Activated naive CD8-positive, alpha-beta T cell treated with anti-CD3 and anti-CD28 coated beads for 36 hours (primary cell): ENCODE measurements at places on chromosomes 13 and 19. TPM values are rescaled to one million over a fixed set of nuclear protein-coding genes. Genes with fewer than 3 reads are reported as not detected.

Gene CCDC169
- total RNA-seq, result not detected

Gene PLVAP
- total RNA-seq, result not detected

Gene CGB2
- total RNA-seq, result not detected

GRCh38 chr13:22735011-22735995 lies 445.5 kb upstream of the SGCG start:
- no peak for DNase-seq
- H3K36me3 ChIP-seq, result no peaks in the 10 kb centered on the region
- no peak overlapping the region for H3K4me3 ChIP-seq
- no peak overlapping the region for H3K27ac ChIP-seq
- no peaks in the 10 kb centered on the region for H3K4me1 ChIP-seq
- peaks cover 30% of the 10 kb centered on the region for H3K27me3 ChIP-seq

- H3K4me1 ChIP-seq, result peaks cover 11% of the 10 kb centered on the region
- H3K4me3 ChIP-seq, result no peak overlapping the region
- no peaks in the 10 kb centered on the region for H3K36me3 ChIP-seq
- H3K27me3 ChIP-seq, result peaks cover 47% of the 10 kb centered on the region
- no peak for DNase-seq
Measured at GRCh38 chr19:32220951-32221350, 124.5 kb upstream of the ZNF507 start.

DNA sequence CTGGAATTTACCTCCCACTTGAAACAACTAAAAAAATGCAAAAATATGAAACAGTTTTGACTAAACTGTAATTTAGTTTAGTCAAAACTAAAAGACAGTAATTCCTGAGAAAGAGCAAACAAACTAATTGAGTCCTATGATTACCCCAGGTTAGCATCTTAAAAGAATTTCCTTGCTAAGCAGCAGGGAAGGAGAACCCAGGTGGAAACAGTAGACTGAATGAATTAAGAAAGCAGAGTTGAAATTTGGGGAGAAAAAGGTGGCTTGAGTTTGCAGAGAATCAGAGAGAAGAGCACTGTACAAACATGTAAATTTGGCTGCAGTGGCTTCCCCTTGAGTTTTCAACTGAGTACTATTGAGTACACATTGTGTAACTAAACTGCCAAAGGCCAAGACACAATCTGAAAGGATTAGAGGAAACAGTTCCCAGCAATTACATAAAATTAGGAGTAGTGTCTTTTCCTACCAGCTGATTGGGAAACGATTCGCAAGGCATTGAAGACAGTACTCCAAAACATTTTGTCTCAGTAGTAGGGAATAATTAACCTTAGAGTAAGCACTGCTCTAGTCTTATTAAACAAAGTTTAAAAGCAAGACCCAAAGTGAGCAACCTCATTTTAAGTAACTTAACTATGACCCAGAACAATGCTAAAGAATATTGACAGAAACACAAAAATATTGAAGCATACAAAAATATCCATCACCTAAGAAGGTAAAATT lies 820.5 kb downstream of the DACH1 start:
- no peak for DNase-seq
- no peaks in the 10 kb centered on the region for H3K36me3 ChIP-seq
- no peak overlapping the region for H3K4me3 ChIP-seq
- H3K27ac ChIP-seq, result no peak overlapping the region

GRCh38 chr19:18108897-18109296 lies 11.3 kb downstream of the MAST3 start:
- no peaks in the 10 kb centered on the region for H3K27me3 ChIP-seq
- peaks cover 17% of the 10 kb centered on the region for H3K4me1 ChIP-seq
- peak overlapping the region; percentile 67 for H3K4me3 ChIP-seq
- no peak for DNase-seq
- H3K27ac ChIP-seq, result peak overlapping the region; percentile 5
